ENCODE measurements at places on chromosomes 11 and 22.

- no peak for DNase-seq
These were observed 70.3 kb downstream of the SCUBE1 start for GRCh38 chr22:43272869-43273318.

GRCh38 chr11:128520206-128520887 lies 67.0 kb downstream of the ETS1 start:
- no peak for DNase-seq

DNA sequence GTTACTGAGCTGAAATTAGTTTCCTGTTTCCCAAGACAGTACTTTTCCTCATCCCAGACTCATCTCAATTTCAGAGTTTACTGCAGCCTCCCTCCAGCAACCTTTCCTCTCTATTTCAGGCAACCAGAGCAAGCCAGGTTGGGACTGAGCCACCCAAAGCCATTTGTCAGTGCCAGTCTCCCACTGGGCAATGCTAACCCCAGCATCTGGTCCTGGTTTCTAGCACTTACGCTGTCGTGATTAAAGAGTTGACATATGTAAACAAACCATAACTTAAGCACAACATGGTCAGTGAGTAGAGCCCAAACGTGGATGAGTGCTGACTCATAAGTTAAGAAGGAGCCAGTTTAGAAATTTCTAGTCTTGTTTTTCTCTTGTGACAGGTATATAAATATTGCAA lies 119.6 kb upstream of the BLID start:
- DNase-seq, result no peak

DNA sequence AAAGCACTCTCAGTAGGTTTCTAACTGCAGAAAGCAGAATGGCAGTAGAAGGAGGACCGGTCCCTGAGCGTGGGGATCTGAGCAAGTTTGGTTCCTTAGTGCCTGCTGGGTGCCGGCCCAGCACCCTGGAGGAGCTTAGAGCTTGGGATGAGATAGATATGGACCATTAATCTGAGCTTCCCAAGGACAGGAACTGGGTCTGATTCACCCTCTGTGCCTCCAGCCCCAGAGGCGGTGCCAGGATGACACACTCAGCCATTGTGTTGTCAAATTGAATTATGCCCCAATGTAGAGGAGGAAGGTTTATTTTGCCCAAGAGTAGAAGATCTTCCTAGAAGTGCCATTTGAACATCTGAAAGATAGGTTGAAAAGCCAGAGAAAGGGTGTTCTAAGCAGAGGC lies 4.3 kb downstream of the ZC3H7B start:
- no peak for DNase-seq

GRCh38 chr11:131354251-131354701 lies 16.1 kb upstream of the NTM start:
- no peak for DNase-seq

DNA sequence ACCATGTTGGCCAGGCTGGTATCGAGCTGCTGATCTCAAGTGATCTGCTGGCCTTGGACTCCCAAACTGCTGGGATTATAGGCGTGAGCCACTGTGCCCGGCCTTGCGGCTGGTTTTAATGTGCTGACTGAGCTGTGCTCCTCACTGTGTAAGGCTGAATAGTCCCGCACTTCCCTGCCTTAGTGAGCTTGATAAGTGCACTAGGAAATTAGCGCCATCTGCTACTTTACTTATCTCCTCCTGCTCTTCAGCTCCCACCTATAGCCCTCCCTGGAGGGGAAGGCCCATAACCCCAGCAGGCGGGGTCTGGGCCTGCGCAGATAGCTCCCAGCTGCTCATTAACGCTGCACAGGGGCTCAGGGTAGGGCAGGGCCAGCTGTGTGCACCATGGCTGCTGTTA lies 49.4 kb downstream of the CLMP start:
- DNase-seq, result no peak

- DNase-seq, result no peak
These were observed 866.8 kb downstream of the FAM181B start for GRCh38 chr11:81866896-81867295.

- DNase-seq, result no peak
These were observed 29.8 kb upstream of the DRD2 start for GRCh38 chr11:113505046-113505445.

DNA sequence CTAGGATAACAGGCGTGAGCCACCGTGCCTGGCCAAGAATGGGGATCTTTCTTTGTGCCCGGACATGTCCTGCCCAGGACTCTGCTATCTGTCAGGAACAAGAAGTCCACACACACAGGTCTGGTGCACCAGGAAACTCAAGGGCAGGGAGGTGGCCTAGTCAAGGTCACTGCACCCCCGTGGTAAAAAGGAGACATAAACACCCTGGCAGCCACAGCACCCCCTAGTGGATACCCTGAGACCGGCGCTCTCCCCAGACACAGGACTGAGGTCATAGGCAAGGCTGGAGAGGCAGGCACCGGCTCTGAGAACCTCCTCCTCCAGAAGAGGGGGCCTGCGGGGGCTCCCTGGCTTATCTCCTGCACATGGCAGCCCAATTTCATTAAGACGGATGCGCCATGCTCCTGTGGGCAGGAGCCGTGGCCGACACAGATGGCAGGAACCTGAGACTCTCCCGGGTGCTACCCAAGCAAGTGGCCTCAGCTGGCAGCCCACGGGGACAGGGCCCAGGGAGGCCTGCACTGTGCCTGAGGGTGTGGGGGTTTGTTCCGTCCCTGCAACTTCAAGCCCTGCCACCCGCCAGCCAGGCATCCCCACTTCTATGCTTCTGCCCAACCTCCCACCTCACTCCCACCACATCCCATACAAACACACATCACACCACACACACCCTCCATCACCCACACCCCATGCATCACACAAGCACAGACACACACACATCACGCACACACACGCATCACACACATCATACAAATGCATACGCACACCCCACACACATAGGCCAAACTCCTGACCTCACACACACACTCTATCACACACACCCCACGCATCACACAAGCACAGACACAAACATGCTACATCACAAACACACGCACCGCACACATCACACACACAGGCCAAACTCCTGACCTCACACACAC lies 19.6 kb downstream of the MACROD1 start:
- DNase-seq, result peak; percentile 9

GRCh38 chr11:72569966-72570892 lies 104.0 kb downstream of the PDE2A start:
- DNase-seq, result no peak

All from stimulated activated CD4-positive, alpha-beta T cell treated with anti-CD3 and anti-CD28 coated beads, Interleukin-1b, Interleukin-23, amount 100 ng/mL, for 1 hour (primary cell).